Astrocyte of the spinal cord (primary cell): ENCODE measurements at places on chromosomes 7 and 10.

- no peak for DNase-seq
These were observed 78.1 kb upstream of the SLC25A13 start for GRCh38 chr7:96400001-96400400.

GRCh38 chr10:11045995-11046775 is 28.5 kb downstream of the CELF2 start:
- DNase-seq: no peak

GRCh38 chr7:51251290-51251689 is 65.3 kb downstream of the COBL start:
- DNase-seq: no peak

- no peak for DNase-seq
These were observed 125.1 kb upstream of the KCTD7 start for GRCh38 chr7:66503551-66504031.

- no peak for DNase-seq
These were observed 46.0 kb upstream of the TRIM8 start for GRCh38 chr10:102598243-102598642.

- peak; percentile 48 for DNase-seq
These were observed 222.1 kb downstream of the GLI3 start for GRCh38 chr7:42014625-42015618.

DNA sequence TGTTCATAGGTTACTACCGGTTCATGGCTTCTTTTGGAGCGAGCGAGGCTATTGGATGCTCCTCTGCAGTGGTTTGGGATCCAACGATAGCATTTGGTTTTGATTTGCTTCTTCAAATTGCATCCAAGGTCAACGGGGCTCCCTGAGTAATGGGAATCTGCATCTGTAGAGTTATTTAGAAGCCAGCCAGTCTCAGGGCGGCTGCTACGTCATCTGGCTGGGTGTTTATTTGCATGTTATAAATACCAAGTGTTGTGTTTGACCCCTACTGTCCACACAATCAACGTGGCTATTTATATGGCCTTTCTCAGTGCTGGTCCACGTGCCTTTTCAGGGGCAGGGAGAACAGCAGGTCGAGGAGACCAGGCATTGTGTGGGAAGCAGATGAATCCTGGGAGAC is 137.7 kb downstream of the PRPF18 start:
- DNase-seq: no peak
